ENCODE measurements at places on chromosomes 11 and 22. TPM values are rescaled to one million over a fixed set of nuclear protein-coding genes. Genes with fewer than 3 reads are reported as not detected.

- no peak for DNase-seq
These were observed 26.5 kb downstream of the MUC6 start for GRCh38 chr11:1009991-1010390.

DNA sequence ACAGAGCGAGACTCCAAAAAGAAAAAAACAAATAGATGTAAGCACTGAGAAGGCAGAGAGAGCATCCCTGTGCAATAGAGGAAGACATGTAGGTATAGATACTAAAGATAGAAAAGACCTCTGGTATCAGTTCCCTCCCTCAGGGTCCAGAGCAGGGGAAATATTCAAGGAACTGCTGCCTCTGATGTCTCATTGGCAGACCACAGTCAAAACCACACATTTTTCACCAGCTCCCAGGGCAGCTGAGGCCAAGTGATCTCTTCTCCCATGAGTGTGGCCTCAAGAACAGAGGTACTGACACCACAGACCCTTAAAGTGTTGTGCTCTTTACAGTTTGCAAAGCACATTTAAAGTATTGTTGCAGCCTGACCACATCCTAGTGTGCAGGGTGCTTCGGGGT lies 288.5 kb downstream of the NTM start:
- no peak for DNase-seq

DNA sequence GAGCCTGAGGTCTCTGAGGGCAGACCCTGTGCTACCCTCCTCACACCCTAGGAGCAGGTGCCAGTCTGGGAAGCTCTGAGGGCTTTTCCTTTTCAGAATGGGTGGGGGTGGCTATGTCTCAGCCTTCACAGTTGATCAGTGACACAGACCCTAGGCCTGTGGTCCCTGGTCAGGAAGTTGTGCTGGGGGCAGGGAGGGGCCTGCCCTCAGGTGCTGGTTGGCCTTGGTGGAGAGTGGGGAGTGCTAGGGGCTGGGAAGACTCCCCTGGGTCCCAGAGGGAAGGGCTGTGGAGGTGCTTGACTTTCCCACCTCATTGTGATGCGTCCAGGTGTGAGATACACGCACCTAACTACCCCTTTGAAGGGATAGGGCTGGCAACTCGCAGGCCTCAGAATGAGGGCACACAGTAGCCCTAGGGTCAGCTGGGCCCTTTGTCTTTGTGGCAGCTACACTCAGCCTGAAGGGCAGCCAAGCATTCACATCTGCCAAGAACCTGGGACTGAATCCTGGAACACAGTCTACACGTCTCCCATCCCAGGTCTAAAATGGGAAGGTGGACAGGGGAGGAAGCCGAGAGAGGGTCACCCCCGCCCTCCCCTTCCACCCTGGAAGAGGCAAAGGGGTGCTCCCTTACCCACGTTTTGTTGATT lies 31.2 kb upstream of the ATXN10 start:
- no peak for DNase-seq

GRCh38 chr22:48320048-48320682 lies 1507.5 kb downstream of the BRD1 start:
- DNase-seq, result no peak

DNA sequence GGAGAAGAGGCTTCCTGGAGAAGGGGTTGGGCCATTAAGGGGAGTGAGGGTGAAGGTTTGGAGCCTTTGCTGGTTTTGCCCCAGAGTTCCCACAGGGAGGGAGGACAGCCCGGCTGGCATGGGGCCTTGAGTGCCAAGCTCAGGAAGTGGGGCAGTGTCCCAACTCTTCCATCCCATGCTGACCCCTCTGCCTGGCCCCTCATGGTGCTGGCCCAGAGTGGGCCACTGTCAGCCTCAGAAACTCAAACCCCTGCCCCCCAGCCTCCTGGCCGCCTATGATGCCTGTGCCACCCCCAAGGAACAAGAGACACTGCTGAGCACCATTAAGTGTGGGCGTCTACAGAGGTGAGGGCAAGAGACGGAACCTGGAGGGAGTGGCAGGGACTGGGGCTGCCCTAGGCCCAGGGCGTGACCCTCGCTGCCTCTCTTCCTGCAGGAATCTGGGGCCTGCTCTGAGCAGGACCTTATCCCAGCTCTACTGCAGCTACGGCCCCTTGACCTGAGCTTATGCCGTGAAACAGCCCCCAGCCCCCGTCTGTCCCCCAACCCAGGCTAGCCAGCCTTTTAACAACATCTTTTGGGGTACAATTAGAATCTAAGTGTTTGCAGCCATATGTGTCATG lies 5.4 kb downstream of the MUS81 start:
- DNase-seq, result no peak

GRCh38 chr11:22192289-22192641 lies 620 bp upstream of the ANO5 start:
- DNase-seq, result no peak

- DNase-seq, result no peak
These were observed 56.1 kb downstream of the HSD17B12 start for GRCh38 chr11:43736502-43737200.

DNA sequence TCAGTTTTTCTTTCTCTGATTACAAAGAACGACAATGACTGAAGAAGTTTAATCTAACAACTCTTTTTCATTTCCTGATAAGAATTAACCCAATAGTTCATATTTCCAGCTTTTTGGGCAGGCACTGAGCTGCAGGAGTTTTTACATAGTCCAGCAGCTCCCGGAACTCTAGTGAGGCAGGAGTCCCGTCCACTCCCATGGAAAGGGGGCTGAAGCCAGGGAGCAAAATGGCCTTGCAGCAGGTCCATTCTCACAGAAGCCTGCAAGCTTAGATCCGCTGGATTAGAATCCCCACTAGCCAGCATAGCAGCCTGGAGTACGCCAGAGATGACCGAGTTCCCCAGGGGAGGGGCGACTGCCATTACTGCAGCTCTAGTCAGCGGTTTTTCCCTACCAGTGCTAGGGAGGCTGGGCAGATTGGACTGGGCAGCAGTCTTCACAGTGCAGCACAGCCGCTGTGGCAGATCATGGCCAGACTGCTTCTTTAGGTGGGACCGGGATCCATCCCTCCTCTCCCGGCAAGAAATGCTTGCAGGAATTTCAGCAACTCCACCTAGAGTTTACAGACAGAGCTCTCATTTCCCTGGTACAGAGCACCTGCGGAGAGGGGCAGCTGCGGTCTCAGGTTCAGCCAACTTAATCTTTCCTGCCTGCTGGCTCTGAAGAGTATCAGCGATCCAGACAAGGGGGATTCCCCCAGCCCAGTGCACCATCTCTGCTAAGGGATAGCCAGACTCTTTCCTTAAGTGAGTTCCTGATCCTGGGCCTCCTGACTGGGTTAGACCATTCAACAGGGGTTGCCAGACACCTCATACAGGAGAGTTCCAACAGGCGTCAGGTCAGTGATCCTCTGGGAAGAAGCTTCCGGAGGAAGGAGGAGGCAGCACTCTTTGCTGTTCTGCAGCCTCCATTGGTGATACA lies 742 bp upstream of the CASP4 start:
- DNase-seq, result no peak

DNA sequence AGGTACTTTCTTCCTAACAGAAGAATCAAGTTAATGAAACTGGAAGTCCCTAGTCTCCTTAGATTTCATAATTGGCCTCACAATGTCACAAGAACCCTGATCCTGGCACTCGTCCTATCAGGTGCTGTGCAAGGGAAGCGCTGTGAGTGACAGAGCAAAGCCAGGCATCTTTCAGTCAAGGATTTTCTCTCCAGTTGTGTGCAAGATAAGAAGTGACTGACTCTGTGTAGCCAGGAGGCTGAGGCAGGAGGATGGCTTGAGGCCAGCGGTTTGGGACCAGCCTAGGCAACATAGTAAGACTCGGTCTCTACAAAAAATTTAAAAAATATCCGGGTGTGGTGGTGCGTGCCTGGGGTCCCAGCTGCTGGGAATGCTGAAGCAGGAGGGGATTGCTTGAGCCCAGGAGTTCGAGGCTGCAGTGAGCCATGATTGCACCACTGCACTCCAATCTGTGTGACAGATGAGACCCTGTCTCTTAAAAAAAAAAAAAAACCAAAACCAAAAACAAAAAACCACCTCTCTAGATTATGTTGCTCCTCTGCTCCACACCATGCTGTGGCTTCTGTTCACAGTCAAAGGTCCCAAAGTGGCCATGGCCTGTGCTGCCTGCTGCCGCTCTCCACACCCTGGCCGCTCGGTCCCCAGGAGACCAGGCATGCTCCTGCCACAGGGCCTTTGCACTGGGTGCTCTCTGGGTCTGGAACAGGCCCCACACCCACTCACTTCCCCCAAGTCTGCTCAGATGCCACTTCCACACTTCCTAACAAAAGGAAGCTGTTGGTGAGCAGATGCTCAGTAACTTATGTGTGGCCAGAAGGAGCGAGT lies 54.2 kb upstream of the CLDN5 start:
- no peak for DNase-seq

DNA sequence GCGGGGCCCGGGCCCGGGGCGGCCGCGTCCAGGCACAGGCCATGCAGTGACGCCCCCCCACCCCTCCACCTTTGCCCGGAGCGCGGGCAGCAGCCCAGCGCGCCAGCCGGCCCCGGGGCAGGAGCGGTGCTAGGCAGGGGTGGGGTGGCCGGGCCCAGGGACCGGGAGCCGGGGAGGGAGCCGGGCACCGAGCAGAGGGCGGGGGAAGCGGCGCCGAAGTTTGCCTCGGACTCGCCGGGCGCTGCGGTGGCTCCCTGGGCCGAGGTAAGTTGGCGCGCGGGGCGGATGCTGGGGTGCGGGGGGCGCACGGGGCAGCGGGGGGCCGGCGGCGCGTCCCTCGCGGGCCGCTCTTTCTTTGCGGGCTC lies 332 bp downstream of the TEAD1 start:
- no peak for DNase-seq

GRCh38 chr11:93123351-93123898 lies 74.4 kb downstream of the SLC36A4 start:
- no peak for DNase-seq

The LARGE1 gene
- 41.6 TPM for polyA plus RNA-seq

The SLC22A8 gene
- polyA plus RNA-seq, result not detected

The PRG2 gene
- 0.52 TPM for polyA plus RNA-seq

The CD44 gene
- polyA plus RNA-seq, result 261 TPM

The SMTNL1 gene
- not detected for polyA plus RNA-seq

The RAG1 gene
- 0.07 TPM for polyA plus RNA-seq

The RNF26 gene
- polyA plus RNA-seq, result 11.6 TPM
